ENCODE measurements at places on chromosomes 2 and 18. TPM values are rescaled to one million over a fixed set of nuclear protein-coding genes. Genes with fewer than 3 reads are reported as not detected.

Gene G6PC2
- not detected for total RNA-seq

Gene CERKL
- 0.05 TPM for total RNA-seq

Gene KIF5C
- total RNA-seq, result 5.8 TPM

Gene DNAJC10
- total RNA-seq, result 58.0 TPM

Gene PLGLB2
- 0.40 TPM for total RNA-seq

Gene PLA2R1
- total RNA-seq, result not detected

Gene STPG4
- 0.14 TPM for total RNA-seq

Gene NGEF
- not detected for total RNA-seq

Gene PRKCE
- total RNA-seq, result 11.9 TPM

Gene DSG1
- total RNA-seq, result not detected

Gene PTCD3
- total RNA-seq, result 209 TPM

Gene UGT1A7
- total RNA-seq, result not detected

Gene NOSTRIN
- total RNA-seq, result 0.40 TPM

Gene CRYBA2
- total RNA-seq, result not detected

Gene IL18R1
- not detected for total RNA-seq

Gene FAM124B
- 0.56 TPM for total RNA-seq

Gene LINC00305
- total RNA-seq, result not detected

Gene OR6B2
- total RNA-seq, result not detected

Gene FABP1
- 0.32 TPM for total RNA-seq

Gene CTDP1
- 8.8 TPM for total RNA-seq

Gene PXDN
- total RNA-seq, result 322 TPM

Gene GALNT14
- not detected for total RNA-seq

Gene PJVK
- total RNA-seq, result 1.3 TPM

Gene LHCGR
- not detected for total RNA-seq

Gene CYP27A1
- total RNA-seq, result 3.6 TPM
